ENCODE measurements at places on chromosomes 7 and 10.

DNA sequence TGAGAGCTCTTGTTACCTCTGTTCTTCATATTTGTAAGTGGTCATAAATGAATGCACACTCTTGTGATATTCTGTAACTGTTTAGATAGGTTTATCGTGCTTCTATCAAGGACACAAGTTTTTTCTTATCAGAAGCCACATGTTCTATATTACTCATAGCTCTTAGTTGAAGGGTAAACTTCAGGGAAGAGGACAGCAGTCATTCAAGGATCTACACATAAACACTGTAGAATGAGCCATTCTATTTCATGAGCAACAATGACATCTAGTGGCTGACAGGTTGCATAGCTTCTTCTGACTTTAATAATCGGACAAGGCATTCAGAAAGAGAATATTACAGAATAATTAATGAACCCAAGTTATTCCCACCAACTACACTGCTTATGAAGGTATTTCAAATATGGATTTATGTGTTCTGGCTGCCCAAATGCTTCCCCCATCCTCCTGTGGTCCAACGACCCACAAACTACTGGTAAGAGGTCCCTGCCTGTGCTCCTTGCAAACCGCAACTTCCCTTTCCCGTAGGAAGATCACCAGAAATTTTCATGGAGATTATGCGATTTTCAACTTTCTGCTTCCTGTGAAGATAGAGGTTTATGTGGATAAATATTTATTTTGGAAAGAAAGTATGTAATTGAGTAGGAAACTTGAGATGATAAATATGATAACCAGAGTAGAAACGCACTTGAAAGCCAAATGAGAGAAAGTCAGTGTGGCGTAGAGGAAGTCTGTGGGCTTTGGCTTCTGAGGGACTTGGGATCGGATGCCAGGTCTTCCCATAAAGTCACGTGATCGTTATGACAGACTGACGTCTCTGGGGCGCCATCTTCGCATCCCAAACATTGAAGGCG is 16.8 kb upstream of the ABCB5 start:
- no peak for DNase-seq

DNA sequence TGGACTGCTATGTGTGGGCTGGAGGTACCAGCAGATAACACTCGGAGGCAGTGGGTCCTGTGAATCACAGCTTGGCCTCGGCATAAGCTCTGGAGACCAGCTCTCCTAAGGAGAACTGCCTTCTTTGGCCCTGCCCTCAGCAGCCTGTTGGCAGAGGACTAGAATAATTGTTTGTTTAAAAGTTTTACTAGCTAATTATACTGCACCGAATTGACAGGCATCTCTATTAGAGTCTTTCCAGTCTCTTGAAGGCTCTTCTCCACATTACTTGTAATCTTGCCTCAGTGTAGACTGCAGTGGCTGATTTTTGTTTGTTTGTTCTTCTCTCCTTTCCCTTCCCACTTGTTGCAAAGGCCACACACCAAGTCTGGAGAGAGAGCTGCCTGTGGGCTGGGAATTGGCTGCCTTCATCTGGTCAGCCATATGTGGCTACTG is 183.2 kb downstream of the AUTS2 start:
- DNase-seq = peak; percentile 47

DNA sequence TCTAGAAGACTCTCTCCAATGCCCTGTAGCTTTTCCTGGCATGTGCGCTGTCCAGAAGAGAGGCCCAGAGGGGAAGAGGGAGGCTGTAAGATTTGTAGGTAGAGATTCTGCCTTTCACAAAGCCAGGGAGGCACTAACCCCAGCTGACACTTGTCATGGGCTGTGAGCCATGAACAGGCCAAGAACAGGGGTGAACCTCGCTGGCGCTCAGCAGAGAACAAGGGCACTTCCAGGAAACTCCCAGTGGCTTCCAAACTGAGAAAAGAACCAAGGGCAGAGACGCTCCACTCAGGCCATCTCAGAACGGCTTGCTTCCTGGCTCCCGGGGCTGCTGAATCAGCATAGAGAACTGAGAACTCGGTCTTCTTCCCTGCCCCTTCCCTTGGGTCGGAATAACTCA is 257.8 kb upstream of the ZNF32 start:
- peak; percentile 42 for DNase-seq

- no peak for DNase-seq
These were observed 16.8 kb downstream of the ATP6V1F start for GRCh38 chr7:128879461-128879938.

DNA sequence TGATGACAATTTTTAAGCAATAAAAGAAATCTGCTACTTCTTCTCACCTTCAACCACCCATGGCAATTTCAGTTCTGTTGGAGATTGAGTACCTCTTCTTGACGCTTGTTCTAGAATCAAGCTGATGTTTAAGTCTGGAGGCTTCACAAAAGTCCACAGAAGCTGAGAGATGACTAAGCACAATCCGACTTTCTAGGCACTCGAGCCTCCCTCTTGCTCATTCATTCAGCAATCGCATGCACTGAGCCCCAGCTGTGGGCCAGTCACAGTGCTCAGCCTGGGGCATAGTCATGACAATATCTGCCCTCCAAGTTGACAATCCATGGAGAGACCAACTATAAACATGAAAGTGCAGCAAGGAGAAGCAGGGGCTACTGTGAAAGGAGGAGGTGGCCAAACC is 103.2 kb downstream of the IPMK start:
- no peak for DNase-seq

DNA sequence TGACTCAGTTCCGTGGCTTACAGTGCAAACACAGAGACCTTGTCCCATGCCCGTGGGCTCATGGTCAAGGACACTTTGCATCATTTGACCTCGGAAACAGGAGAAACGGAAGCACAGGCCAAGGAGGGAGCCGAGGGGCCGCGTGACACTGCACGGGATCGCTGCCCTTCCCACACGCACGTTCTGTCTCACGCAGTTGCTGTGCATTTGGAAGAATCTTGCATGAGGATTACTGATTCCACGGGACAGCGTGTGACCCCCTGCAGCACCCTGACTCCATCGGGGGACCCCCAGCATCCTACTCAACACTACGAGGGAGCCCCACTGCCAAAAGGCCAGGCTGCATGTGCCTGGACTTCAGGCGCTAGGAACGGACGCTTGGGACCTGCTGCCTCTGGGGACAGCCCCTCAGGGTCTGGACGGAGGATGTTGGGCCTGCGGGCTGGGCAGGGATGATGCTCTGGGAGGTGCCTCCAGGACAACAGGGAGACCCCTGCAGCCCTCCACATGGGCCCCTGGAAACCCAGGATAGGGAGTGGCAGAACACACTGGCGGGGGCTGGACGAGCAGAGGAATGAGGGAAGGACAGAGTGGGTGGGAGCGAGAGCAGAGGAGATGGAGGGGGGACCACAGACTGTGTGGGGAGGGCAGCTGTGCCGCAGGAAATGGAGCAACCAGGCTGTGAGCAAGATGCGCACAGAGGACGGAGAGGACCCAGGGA is 222.2 kb downstream of the DNAJB6 start:
- peak; percentile 19 for DNase-seq

DNA sequence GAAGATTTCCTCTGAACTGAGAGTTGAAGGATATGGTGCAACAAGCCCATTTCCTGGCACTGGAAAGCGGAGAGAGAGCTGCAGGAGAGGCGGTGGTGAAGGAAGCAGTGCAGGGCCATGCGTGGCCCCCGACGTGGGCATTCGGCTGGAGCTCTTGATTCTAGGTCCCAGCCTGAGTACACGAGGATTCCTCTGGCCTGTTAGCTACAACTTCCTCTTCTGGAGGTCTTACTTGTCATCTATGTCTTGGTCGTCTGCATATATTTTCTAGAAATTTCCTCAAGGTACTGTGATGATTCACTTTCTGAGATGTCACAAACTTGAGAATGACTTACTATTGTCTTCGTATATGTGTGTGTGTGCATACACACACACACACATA is 59.2 kb upstream of the JAZF1 start:
- no peak for DNase-seq

DNA sequence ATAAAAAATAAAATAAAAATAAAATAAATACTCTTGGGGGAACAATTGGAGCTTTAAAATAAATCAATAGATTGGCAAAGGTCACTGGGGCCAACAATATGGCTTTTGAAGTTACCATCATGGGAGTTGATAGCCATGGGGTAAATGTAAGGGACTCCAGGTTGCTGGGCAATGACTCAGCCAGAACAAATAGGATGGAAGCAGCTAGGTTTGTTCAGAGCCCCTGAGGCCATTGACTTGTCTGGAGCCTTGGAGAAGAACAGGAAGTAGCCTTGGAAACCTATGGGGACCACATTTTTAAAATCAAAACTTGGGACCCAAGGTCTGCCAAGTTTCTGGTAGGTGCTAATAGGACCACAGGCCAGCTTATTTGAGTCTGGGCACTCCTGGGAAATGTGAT is 20.2 kb upstream of the FRA10AC1 start:
- no peak for DNase-seq

DNA sequence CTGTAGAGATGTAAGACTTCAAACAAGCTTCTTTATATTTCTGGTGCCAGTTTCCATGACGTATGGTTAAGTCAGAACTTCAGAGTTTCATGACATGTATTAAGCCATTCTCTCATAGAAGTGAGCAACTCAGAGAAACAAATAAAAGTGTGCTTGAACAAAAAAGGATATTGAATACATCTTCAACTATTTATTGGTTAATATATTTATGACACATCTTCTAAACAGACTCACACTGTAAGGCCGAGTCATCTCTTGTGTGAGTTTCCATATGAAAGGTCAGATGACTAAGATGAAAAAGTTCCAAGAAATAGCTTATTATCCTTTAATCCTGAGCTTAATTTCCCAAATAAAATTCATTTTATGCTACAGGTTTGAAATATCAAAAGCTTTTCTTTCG is 105.5 kb upstream of the CSTF2T start:
- no peak for DNase-seq

- no peak for DNase-seq
These were observed 34.8 kb downstream of the SVOPL start for GRCh38 chr7:138666385-138666784.

DNA sequence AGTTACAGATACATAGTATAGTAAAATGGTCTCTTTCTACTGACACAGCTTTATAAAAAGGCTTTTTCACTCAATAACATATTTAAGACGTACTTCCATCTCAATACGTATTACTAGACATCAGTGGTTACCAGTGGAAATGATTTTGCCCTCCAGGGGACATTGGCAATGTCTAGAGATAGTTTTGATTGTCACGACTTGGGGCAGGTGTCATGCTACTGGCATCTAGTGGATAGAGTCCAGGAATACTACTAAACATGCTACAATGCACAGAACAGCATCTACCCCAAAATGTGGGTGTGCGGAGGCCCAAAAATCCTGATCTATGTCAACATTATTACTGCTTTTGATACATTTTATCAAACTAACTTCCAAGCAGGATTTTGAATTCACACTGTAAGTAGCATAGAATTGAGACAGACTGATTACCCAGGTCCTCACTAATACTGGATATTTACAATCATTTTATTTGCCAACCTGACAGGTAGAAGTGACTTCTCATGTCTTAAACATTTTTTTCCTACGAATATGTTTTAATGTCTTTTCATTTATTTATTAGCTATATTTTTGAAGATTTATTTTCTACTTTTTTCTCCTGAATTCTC is 53.8 kb downstream of the HGF start:
- DNase-seq = no peak

DNA sequence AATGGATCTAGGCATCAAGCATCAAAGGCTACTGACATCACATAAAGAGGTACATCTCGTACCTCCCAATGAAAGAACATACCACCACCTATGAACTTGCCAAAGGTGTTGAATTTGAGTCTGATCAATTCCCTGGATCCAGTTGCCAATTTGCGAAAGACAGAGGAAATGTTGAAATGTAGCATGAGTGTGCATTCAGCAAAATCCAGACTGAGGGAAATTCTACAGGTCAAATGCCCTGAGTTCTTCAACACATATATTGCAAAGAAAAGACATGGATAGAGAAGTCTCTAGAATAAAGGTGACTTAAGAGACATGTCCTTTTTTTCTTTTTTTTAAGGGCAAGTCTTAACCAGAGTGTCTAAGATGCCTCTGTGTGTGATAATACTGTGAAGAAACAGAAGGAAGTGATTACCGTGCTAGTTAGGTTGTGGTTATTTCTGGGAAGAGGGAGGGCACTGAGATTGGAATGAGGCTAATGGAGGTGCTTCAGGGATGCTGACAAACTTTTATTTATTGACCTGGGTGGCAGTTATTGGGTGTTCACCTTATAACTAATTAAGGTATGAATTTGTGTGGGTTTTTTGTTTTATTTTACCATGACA is 128.7 kb downstream of the SAMD9 start:
- no peak for DNase-seq

GRCh38 chr7:116851671-116852070 is 10.7 kb upstream of the CAPZA2 start:
- DNase-seq = no peak

DNA sequence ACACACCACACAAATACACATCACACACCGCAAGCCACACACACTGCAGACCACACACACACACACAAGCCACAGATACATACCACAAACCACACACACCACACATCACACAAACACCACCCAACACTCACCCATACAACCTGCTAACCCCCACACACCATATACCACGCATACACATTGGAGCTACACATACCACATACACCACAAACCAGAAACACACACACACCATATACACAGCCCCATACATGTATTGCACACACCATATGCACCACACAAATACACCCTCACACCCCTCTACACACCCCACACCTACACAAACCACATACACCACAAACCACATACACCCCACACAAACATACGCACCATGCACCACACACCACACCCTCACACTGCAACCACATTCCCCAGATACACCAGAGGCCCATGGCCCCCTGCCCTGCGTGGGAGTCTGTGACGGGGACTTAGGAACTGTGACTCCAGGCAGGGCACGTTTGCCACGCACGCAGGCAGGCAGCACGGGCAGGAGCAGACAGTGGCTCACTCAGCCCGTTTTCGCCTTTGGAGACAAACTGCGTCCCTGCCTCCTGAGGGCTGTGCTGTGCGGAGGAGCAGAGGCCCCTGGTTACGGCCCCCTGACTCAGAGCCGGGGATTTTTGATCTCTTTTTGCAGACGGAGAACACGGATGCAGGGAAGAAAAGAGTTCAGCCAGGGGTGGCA is 52.6 kb downstream of the TMEM209 start:
- DNase-seq = no peak
